ENCODE measurements at places on chromosomes 16 and 17. TPM values are rescaled to one million over a fixed set of nuclear protein-coding genes. Genes with fewer than 3 reads are reported as not detected.

The TRPV2 gene
- total RNA-seq, result 3.3 TPM

The YWHAE gene
- total RNA-seq, result 648 TPM

The DOC2A gene
- not detected for total RNA-seq

The RNF227 gene
- total RNA-seq, result 191 TPM

The C17orf67 gene
- not detected for total RNA-seq

The MED1 gene
- 20.8 TPM for total RNA-seq

The DLX4 gene
- total RNA-seq, result 2.4 TPM

The TBC1D3K gene
- 1.0 TPM for total RNA-seq

The COX6A2 gene
- not detected for total RNA-seq

The NR1D1 gene
- total RNA-seq, result 141 TPM

- peak; percentile 69 for DNase-seq
Measured at GRCh38 chr17:77734371-77735080, 224.0 kb upstream of the TNRC6C start.

DNA sequence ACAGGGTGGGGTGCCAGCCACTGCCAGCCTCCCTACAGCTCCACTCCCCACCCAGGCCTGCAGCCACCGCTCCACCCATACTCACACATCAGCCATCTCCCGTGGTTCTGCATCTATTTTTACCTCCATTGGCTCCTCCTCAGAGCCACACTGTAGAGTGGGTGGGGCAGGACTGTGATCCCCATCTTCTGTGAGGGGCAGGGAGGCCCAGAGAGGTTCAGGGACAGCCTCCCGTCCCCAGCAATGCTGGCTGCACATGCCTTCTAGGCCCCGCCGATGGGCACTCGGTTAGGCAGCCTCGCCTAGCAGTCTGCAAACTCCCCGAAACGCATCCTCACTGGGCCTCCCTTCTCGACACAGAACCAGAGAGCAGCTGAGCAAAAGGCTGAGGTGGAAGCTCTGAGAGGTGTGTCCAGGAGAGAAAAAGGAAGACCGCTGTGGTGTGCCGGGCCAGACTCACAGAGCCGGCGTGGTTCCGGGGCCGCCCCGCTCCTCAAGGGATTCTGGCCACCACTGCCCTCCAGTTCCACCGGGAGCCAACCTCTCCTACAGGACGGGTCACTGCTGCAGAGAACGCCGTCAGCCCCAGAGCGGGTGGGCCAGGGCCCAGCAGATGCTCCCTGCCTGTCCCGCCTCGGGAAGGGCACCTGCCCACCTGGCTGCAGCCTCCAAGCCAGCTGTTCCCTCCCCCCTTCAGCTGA lies 71.9 kb downstream of the ABR start:
- DNase-seq, result no peak

GRCh38 chr17:51132964-51133319 lies 12.3 kb upstream of the SPAG9 start:
- no peak for DNase-seq

DNA sequence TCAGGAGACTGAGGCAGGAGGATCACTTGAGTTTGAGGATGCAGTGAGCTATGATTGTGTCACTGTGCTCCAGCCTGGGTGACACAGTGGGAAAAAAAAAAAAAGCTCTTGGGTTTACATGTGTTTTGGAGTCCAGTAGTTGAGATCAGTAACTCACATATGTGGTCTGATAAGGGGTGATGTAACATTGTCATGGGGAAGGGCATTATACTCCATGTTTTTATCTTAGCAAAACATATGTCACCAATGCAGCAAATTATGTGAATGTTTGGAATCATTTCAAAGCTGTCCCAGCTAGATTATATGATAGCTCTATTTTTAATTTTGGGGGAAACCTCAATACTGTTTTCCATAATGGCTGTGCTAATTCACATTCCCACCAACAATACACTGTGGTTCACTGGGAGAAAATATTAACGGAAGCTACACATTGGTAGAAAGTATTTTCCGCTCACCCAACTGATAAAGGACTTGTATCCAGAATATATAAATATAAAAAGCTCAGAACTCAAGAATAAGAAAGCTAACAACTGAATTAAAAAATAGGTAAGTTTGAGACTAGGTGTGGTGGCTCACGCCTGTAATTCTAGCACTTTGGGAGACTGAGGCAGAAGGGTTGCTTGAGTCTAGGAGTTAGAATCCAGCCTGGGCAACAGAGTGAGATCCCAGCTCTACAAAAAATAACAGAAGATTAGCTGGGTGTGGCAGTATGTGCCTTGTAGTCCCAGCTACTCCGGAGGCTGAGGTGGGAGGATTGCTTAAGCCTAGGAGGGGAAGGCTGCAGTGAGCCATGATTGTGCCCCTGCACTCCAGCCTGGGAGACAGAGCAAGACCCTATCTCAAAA lies 224.1 kb upstream of the TBX2 start:
- no peak for DNase-seq

- no peak for DNase-seq
Measured at GRCh38 chr17:2854143-2855055, 58.2 kb downstream of the RAP1GAP2 start.

- no peak for DNase-seq
Measured at GRCh38 chr17:6361733-6362132, 73.2 kb downstream of the AIPL1 start.

DNA sequence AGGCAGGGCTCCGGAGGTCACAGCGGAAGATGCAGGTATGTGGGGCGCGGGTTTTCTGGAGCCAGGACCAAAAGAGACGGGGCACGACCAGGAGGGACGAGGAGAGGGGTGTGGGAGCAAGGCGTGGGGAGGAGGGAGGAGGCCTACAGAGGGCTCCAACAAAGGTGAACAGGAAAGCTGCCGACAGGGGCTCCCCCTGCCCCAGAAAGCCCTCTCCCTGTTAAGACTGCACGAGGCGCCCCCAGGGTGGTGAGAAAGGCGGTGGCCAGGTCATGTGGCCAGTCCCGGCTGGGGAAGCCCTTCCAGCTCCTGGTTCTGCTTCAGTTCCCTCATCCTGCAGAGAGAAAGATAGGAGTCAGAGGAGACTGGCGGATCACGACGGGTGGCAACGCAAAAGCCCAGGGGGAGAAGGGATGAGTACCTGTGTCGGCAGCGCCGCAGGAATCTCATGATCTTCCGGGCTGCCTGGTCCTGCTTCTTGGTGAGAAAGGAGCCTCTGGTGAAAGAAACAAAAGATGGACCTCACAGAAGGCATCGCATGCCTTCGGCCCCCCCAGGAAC lies 949 bp upstream of the SPAG7 start:
- DNase-seq, result no peak

- DNase-seq, result no peak
Measured at GRCh38 chr17:50828508-50829170, 6.7 kb upstream of the WFIKKN2 start.

- no peak for DNase-seq
Measured at GRCh38 chr17:80894726-80895125, 96.9 kb upstream of the CHMP6 start.

DNA sequence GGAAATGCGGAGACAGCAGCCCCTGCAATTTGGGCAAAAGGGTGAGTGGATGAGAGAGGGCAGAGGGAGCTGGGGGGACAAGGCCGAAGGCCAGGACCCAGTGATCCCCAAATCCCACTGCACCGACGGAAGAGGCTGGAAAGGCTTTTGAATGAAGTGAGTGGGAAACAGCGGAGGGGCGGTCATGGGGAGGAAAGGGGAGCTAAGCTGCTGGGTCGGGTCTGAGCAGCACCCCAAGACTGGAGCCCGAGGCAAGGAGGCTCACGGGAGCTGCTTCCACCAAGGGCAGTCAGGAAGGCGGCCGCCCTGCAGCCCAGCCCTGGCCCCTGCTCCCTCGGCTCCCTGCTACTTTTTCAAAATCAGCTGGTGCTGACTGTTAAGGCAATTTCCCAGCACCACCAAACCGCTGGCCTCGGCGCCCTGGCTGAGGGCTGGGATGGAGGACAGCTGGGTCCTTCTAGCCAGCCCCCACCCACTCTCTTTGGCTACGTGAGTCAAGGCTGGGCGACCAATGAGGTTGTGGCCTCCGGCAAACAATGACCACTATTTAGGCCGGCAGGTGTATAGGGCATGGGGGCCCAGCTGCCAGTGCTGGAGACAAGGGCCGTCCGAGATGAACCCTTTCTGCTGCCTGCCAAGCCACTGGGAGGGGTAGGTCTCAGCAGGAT lies 507 bp downstream of the SERPINF1 start:
- no peak for DNase-seq

GRCh38 chr16:55039511-55039910 lies 108.8 kb downstream of the IRX5 start:
- peak; percentile 32 for DNase-seq

DNA sequence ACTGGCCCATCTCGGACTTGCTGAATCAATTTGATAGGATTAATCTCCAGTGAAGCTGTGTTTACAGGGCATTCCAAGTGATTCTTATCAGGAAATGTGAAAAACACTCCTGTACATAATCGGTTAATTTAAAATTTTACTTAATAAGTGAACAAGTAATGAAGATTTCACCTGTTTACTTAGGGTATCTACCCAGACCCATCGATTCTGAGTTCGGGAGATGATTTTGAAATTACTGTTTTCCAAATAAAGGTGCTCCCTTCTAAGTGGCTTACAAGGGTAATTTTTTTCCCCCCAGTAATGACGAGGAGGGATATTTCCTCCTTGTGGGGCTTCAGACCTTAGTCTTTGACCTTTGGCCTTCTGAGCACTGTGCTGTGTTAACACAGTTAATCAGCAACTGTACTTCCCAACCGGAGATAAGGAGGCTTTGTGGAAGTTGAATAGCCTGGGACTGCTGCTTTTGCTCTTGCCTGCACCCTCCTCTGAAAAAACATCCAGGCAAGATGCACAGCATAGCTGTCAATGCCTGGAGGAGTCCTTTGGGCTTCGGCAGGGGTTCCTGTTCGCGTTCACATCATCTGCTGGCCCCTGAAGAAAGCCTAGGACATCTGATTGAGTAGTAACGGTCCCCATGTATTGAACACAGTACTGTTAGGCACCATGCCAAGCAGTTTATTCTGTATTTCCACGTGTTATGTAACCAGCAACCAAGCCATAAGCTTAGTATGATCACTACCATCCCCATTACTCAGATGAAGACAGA lies 1.8 kb downstream of the FAHD1 start:
- DNase-seq, result no peak

- peak; percentile 72 for DNase-seq
Measured at GRCh38 chr17:13002761-13003453, 14.9 kb downstream of the ELAC2 start.

DNA sequence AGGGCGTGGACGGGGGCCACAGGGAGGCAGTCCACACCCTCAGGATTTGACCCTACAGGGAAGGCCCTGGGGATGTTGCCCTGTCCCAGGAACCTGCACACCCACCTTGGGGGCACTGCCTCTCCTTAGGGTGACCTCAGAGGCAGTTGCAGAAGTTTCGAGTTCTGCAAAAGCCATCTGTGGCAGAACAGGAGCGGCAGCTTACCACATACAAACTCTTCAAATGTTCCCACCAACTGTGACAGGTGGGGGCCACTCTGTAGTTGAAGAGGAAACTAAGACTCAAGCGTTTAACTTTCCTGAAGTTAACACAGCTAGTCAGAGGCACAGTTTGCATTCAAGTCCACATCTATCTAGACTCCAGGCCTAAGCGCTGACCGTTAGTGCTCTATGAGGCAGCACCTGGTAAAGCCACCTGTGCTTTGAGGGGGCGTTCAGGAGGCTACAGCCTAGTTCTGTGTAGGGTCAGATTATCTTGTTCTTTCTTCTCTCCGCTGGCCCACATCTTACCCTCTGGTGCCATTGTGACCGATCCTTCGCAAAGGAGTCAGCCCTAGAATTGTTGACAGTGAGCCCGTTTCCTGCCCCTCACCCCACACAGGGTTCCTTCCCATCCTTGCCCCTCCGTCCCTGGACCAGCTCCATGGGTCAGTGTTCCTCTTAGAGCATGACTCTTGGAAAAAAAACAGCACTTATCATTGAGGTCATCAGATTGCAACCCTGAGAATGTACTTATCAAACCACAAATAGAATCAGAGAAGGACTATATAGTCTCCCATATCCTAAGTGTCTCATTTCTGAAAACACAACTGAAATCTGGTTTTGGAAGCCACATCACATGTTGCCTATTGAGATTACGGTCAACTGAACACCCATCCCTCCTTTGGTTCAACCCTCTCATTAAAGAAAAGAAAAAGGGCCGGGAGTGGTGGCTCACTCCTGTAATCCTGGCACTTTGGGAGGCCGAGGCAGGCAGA lies 45.4 kb downstream of the CDH1 start:
- no peak for DNase-seq

- DNase-seq, result no peak
Measured at GRCh38 chr16:54233615-54234014, 53.0 kb downstream of the IRX3 start.

GRCh38 chr16:89567656-89568594 lies 7.4 kb downstream of the RPL13 start:
- no peak for DNase-seq

GRCh38 chr17:83190004-83190385 lies 110.6 kb downstream of the METRNL start:
- DNase-seq, result no peak

DNA sequence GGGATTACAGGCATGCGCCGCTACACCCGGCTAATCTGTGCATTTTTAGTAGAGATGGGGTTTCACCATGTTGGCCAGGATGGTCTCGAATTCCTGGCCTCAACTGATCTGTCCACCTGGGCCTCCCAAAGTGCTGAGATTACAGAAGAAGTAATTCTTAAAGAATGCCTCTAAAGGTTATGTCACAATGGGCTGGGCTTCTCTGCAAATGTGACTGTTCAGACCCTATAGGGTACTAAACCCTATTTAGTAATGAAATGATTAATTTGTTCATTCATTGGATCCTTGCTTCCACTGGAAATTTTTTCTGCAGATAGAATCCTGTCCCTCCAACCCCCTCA lies 108.8 kb upstream of the CORO6 start:
- no peak for DNase-seq

- DNase-seq, result no peak
Measured at GRCh38 chr16:4529085-4530060, 9.2 kb downstream of the CDIP1 start.

DNA sequence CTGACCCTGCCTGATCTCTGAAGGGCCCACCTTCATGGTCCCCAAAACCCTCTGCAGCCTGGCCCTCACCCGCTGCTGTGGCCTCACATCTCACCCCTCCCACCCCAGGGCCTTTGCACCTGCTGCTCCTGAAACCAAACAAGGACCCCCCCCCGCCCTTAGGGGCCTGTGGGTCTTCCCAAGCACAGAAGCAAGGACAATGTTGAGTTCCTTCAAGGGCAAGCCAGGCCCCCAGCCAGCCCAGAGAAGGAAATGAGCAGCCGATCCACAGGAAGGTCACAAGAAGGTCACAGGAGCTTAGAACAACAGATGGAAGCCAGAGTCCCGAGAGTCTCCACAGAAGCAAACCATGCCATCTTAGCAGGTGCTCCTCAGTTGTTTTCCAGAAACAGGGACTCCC lies 493 bp upstream of the PDE6G start:
- DNase-seq, result no peak

- no peak for DNase-seq
Measured at GRCh38 chr17:8843344-8843743, 24.1 kb downstream of the PIK3R6 start.

- DNase-seq, result no peak
Measured at GRCh38 chr17:6675201-6675825, 23.8 kb downstream of the C17orf100 start.

Data from lower leg skin (tissue), 4 donors.